CD4-positive, alpha-beta T cell treated with Interleukin-21 for 1 hour (primary cell): ENCODE measurements at places on chromosomes 2 and 18.
A peak's percentile ranks its signal among the peaks of the same experiment; 100 is the strongest.

DNA sequence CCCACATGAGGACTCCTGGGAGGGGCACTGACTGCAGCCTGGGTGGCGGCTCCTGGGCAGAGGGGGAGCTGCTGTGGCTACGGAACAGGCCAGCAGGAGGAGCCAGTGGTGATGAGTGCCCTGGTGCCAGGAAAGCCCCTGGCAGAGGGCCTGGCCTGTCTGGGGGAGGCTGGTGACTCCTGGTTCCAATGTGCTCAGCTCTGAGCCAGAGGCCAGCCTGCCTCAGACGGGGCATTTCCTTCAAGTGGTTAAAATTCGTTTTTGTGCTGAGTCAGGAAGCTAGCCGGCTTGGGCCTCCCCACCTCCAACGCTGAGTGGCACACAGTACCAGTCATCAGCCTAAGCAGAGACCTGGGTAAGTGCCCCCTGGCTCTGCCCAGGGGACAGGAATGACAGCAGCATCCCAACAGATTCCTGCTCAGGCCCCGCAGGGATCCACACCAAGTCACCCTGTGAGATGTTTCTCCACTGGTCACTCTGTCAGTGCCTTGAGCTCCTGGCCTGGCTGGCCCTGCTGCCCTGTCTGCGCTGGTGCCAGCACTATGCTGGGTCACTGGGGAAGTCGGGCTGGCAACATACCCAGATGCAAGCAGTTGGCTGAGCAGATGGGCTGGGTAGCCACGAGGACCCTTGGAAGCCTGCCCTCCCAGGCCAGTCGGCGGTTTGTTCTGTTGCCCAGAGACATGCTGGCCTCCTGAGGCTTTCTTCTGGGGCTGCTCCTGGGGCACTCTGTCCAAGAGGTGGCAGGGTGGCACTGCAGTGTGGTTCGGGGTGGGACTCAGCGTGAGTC, 7.1 kb upstream of the KLF11 start:
- peak; percentile 68 for DNase-seq

GRCh38 chr18:72867746-72868584, at the start of gene NETO1:
Gene NETO1 (minus strand): TSS chr18:72867987. CDS start chr18:72867291, 696 bp downstream.
- no peak for DNase-seq

DNA sequence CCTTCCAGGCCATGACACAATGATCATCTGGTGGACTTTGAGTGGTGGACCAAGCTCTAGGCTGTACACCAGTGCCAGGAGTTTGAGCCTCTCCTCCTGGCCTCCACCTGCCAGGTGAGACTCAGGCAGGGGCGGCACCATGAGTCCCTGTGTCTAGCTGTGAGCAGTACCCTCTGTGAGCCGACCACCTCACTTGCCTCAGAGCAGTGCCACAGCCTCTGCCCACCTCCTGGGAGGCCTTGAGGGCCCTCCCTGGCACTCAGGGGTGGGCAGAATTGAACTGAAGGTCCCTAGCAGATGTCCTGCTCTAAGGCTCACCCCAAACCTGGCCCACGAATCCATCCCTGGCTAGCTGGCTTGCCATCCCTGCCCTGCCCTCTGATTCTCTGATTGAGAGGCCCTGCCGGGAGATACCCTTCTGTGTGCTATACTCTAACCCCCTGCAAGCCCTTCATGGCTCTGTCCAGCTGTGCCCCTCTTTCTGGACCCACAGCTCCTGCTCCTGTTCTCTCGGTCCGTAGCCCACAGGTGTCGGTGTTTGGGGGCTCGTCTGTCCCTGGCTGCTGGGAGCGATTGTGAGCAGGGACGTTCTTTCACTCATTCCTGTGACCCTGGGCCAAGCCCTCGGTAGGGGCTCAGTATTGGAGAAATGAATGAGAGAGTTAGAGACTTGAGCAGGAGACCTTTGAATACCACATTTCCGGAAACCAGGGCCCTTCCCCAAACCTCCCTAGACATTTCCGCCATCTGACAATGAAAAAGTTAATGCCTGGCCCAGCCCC, 70.0 kb downstream of the INHBB start:
- no peak for DNase-seq

GRCh38 chr18:59388817-59389216, 29.8 kb upstream of the LMAN1 start:
- DNase-seq: no peak
